A549 treated with Hydrocortisone at 1 μM for 4 hours (cell line): ENCODE measurements at places on chromosomes 7 and 10. TPM values are rescaled to one million over a fixed set of nuclear protein-coding genes. Genes with fewer than 3 reads are reported as not detected.

Gene SUFU
- total RNA-seq: 5.8 to 8.0 TPM (median 7.3 TPM) in 5 replicates

Gene HIP1
- 16.9 to 28.0 TPM (median 23.1 TPM) in 5 replicates for total RNA-seq

Gene PNLIPRP2
- total RNA-seq: 0.07 to 0.30 TPM (median 0.09 TPM) in 4 of 5 replicates, not detected in the other

Gene H2BK1
- total RNA-seq: not detected in 5 replicates

Gene CACNB2
- total RNA-seq: not detected in 5 replicates

Gene MKX
- total RNA-seq: not detected in 5 replicates

Gene SPDYE5
- not detected in 5 replicates for total RNA-seq

Gene CALHM2
- 4.2 to 5.2 TPM (median 5.1 TPM) in 5 replicates for total RNA-seq

Gene FOXI2
- total RNA-seq: not detected in 5 replicates

Gene HOXA5
- total RNA-seq: 4.1 to 5.9 TPM (median 4.2 TPM) in 5 replicates

Gene STK31
- total RNA-seq: 0.71 to 1.3 TPM (median 0.86 TPM) in 5 replicates

Gene EGFR
- total RNA-seq: 82.3 to 139 TPM (median 107 TPM) in 5 replicates

Gene CALD1
- 112 to 231 TPM (median 174 TPM) in 5 replicates for total RNA-seq
